ENCODE measurements at places on chromosomes 1 and 21.
A peak's percentile ranks its signal among the peaks of the same experiment; 100 is the strongest.

- H3K4me3 ChIP-seq, result no peak overlapping the region
- no peaks in the 10 kb centered on the region for H3K36me3 ChIP-seq
- peaks cover 14% of the 10 kb centered on the region for H3K4me1 ChIP-seq
- no peak for DNase-seq
Observed at GRCh38 chr1:8544644-8545043, 226.7 kb downstream of the SLC45A1 start.

- no peak overlapping the region for H3K4me3 ChIP-seq
- H3K27ac ChIP-seq, result no peak overlapping the region
- no peak for DNase-seq
Observed at GRCh38 chr1:187491082-187491720, 662.5 kb downstream of the PLA2G4A start.

- no peak overlapping the region for H3K4me3 ChIP-seq
- H3K36me3 ChIP-seq, result peaks cover 13% of the 10 kb centered on the region
- peaks cover 59% of the 10 kb centered on the region for H3K4me1 ChIP-seq
- no peaks in the 10 kb centered on the region for H3K27me3 ChIP-seq
Observed at GRCh38 chr21:45150638-45151131, 76.3 kb downstream of the ADARB1 start.

DNA sequence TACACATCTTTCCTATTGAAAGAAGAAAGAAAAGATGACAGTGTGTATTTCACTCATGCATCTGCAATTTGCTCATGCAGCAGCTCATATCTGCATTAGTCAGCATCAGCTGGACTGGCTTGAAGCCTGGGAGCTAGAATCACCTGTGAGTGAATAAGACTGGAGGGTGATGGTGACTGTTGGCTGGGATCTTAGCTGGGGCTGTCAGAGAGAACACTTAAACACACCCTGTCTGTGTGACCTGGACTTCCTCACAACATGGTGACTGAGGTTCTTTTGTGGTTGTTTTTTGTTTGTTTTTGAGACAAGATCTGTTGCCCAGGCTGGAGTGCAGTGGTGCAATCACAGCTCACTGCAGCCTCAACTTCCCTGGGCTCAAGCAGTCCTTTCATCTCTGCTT, 24.9 kb downstream of the KLHDC7A start:
- no peak overlapping the region for H3K4me3 ChIP-seq
- no peaks in the 10 kb centered on the region for H3K4me1 ChIP-seq
- H3K27ac ChIP-seq, result no peak overlapping the region
- H3K36me3 ChIP-seq, result no peaks in the 10 kb centered on the region

GRCh38 chr1:30378991-30379581, 344.3 kb downstream of the MATN1 start:
- H3K4me3 ChIP-seq, result no peak overlapping the region
- no peaks in the 10 kb centered on the region for H3K36me3 ChIP-seq
- DNase-seq, result peak; percentile 54
- no peaks in the 10 kb centered on the region for H3K27me3 ChIP-seq
- no peak overlapping the region for H3K27ac ChIP-seq

DNA sequence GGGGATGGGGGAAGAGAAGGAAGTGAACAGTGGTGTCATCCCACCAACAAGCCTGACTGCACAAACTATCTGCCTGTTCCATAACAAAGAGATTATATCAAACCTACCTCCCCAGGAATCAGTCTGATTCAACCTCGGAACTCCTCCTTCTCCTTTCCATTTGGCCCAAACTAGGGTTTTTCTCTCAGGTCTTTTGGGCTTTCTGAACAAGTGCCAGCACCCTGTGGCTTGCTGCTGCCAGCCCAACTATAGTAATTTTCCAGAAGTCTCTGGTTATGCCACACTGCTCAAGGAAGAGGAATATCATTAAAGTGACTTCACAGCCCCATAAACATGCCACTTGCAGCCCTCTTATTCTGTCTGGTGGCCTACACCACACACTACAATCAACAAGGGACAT, 70.5 kb downstream of the RGS7 start:
- H3K27me3 ChIP-seq, result no peaks in the 10 kb centered on the region
- DNase-seq, result no peak
- H3K27ac ChIP-seq, result no peak overlapping the region
- H3K36me3 ChIP-seq, result no peaks in the 10 kb centered on the region
- H3K4me1 ChIP-seq, result no peaks in the 10 kb centered on the region

DNA sequence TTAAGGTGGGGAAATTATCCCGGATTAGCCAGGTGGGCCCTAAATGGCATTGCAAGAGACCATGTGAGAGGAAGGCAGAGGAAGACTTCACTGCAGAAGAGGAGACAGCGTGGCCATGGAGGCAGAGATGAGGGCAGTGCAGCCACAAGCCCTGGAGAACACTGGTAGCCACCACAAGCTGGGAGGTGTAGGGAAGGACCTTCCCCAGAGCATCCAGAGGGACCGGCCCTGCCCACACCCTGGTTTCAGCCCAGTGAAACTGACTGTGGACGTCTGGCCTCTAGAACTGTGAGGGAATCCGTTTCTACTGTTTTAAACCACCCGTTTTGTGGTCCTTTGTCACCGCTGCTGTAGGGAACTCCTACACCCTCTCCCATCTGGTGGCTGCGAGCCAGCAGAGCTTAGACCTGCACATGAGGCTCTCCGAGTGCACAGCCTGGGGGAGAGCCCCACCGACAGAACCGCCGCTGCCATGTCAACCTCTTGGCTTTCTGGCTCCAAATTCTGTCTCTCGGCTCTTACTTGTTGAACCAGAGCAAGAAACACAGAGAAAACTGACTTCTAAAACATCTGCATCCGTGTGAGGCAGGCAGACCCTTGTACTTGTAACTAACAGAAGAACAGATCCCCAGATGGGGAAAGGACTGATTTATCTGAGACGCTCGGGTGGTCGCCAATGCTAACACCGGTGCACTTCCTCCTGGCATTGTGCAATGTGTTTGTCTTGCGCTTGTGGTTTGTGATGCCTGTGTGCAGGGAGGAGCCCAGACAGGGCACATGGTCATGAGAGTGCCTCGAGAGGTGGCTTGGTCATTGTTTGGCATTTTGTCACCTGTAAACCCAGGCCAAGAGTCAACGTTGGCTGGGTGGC, 90.8 kb upstream of the TMPRSS2 start:
- peak; percentile 55 for DNase-seq
- no peak overlapping the region for H3K27ac ChIP-seq
- no peaks in the 10 kb centered on the region for H3K27me3 ChIP-seq
- H3K36me3 ChIP-seq, result no peaks in the 10 kb centered on the region

All from tibial artery (tissue), 4 donors.